T1000 (cell line): ENCODE measurements at places on chromosomes 5 and 9.
A peak's percentile ranks its signal among the peaks of the same experiment; 100 is the strongest.

- DNase-seq, result no peak
These were observed 13.1 kb downstream of the SH3RF2 start for GRCh38 chr5:145949474-145949873.

DNA sequence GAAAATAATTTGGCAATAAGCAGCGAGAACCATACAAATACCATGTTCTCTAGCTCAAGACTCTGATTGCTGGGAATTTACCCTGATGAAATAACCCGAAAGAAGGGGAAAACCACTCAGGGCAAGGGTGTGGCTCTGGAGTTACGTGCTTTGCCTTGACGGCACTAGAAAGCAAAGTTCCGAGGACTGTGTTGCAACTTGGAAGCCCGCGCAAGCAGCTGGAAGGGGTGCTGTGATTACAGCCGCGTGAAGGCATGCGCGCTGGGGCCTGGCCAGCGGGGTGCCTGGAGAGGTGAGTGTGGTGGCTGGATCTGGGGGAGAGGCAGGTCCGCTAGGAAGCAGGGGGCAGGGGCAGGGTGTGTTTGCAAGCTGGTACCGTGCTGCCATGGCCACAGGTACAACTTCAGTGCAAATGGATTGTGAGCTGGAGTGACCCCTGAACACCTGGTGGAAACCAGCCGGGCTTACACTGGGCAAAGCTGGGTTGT is 52.6 kb upstream of the CNOT6 start:
- no peak for DNase-seq

GRCh38 chr9:6616951-6617602 is 28.5 kb downstream of the GLDC start:
- DNase-seq, result no peak

DNA sequence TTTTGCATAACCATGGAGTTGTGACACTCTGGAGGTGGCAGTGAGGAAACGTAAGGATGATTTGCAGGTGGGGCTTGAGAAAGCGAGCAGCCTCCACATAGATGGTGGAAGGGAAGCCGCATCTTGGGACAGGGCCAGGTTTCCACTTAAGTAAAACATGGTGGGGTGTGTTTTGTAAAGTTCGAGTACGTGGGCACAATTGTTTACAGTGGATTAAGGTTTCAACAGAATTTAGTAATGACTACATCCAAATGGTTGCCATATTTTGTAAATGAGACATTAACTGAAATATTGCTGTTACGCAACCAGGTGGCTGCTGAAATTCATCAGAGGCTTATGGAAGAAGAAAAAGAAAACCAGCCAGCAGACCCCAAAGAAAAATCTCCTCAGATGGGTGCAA is 85.4 kb upstream of the IL7R start:
- peak; percentile 24 for DNase-seq

DNA sequence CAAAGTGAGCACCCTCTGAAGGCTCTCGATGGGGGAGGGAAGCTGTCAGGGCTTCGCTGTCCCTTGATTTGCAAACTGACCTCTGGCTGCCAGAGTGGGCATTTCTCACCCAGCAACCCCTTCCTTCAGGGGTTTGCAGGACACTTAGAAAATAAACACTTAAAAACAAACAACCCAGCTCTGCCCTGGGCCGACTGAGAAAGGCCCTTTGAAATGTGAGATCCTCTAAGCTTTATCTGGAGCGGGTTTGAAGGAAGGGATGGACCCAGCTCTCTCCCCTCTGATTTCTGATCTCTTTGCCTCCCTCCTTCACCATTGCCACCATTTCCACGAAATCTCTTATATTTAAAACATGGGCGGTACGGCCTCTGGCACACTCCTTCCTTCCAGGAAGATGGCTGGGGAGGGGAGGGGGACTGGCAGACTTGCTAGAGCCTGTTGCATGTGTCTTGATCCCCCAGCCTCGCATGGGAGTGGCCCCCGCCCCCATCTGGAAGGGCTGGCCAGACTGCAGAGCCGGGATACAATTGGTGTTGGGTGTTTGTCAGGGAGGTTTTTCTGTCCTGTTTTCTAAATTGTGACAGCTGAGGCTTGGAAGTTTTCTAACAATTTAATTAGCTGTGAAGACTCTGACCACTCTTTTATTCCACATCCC is 20.2 kb downstream of the OLFM1 start:
- no peak for DNase-seq

DNA sequence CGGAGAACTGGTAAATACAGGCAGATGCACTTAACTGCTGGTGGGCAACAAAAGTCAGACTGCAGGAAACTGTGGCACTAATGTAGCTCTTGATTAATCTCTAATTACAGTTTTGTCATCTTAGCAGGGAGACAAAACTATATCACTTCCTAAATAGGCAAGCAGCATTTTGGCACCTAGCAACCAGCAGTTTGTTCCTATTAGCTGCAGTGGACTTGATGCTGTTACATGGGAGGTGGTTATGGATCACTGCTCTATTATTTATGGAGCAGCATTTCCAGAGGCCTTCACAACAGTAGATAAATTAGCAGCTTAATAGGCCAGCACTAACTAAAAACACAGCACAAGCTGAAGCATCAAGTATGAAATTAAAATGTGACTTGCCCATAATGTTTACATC is 518.3 kb upstream of the ITGA1 start:
- DNase-seq, result no peak

DNA sequence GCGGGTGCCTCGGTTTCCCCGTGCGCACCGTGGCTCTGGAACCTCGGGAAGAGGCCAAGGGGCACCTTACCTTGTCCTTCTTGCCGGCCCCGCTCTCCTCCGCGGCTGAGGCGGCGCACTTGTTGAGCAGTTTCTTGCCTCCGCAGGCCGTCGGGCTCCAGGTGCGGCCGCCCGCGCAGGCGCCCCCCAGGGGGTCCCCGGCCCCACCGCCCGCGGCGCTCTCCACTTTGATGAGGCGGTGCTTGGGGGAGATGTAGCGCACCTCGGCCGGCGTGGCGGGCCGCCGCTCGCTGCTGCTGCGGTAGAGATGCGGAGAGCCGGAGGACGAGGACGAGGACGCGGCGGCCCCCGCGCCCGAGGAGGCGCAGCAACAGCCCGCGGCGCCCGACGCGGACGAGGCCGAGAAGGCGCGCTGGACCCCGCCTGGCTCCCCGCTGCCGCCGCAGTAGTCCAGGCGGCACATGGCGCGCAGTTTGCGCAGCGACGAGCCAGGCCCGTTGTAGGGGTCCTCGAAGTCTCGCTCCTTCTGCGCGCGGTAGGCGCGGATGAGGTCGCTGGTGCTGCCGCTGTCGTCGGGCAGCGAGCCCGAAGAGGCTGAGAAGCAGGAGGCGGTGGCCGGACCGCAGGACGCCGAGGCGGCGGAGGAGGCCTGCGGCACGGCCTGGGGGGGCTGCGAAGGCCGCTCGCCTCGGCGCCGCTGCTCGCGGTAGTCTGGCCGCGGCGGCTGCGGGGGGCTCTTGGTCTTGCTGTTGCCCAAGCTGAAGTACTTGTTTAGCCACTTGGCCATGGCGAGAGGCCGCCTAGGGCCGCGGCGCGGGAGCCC is 957 bp downstream of the SHB start:
- DNase-seq, result no peak

GRCh38 chr9:137070906-137071275 is 534 bp upstream of the SAPCD2 start:
- no peak for DNase-seq

DNA sequence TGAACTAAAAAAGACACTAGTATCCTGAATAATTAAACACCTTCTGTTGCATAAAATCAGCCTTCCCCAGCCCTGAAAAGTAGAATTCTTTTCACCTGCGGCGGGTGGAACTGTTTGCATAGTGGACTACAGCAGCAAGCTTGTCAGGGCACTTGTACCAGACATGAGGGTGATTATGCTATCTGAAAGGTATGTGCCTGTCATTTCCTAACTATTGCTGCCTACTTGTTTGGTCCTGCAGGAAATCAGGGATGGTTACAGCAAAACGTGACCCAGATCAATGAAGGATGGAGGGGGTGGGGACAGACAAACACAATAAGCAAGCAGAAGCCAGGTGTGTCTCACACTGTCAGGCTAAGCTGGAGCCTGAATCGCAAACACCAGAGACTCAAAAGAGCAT is 385.6 kb downstream of the MLLT3 start:
- no peak for DNase-seq

GRCh38 chr5:84688566-84688965 is 303.9 kb upstream of the EDIL3 start:
- DNase-seq, result peak; percentile 32

DNA sequence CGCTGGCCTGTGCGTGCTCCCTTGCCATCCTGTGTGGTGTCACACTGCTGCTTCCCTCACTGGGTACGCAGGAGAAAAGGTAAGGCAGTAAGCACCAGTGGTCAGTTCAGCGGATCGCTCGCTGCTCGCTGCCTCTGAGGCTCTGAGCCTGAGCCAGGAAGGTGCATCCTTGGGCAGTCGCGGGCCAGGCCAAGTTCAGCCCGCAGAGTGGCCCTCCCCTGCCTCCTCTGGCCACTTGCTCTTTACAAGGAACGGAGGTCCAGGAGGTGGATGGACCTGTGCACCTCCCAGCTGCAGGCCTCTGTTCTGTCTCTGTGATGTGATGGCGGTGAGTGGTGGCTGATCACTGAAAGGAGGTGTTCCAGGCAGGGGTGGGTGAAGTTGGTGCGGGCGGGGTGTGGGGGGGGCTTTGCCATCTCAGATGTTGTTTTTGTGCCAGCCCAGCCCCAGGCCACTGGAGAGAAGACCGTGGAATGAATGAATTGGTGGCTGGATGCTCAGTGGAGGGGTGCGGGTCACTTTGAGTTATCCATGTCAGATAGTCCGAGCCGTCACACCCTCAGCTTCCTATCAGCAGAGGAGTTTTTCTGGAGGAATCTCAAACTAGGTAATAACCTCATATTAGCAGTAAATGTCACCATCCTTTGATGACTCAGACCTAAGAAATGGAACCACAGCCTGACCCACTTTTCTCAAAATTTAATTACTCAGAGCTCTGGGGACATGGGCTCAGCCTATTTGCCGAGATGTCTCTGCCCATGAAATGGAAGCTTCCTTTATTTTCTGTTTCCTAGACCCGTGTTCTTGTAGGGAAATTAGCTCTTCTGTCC is 7.3 kb downstream of the COL5A1 start:
- DNase-seq, result no peak

GRCh38 chr9:107407675-107408074 is 81.9 kb downstream of the KLF4 start:
- DNase-seq, result no peak

DNA sequence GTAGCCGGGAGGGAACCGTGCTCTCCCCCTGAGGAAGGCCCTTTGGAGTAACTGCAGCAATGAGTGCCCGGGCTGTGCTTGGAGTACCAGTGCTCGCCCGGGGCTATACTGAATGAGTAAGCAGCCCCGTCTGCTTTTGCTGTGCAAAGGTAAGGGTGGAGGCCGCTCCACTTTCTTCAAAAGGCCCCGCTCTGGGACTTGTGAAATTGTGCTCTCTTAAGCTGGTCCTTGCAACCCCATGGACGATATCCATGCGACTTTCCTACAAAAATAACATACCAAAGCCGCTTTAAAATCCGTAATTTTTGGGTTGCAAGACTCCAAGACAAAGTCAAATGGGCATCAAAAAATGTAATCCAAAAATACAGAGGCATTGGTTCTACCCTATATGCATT is 578 bp upstream of the TNFAIP8 start:
- no peak for DNase-seq

DNA sequence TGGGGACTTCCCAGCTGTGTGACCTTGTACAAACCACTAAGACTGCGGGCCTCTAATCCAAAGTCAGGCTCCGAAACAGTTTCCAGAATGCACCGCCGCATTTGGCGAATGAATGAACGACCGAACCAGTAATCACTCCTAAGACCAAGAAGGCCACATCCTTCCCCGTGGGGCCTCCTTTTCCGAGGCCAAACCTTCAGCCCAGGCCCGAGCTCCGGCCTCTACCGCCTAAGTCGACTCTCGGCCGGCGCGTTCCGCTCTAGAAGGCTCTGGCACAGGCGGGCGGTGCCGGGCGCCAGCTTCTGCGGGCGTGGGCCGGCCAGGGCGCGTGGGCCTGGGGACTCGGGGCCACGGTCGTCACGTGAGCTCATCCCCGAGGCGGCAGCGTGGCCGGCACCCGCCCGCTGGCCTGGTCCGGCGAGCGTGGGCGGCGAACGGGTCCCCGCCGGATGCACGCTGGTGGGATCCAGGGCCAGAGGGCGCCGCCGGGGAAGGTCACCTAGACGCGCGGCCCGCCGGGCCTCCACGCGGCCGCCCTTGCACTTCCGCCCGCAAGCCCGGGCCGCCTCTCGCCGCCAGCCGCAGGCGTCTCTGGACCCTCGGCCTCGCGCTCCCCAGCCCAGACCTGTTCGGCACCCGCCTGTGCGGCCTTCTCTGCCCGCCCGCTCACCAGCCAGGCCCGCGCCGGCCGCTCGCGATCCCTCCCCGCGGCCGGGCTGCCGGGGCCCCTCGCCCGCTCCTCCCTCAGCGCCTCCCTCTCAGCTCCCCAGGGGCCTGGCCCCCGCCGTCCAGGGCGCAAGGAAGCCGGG is 754 bp downstream of the VDAC1 start:
- DNase-seq, result no peak
